ENCODE measurements at places on chromosomes 5 and 9.

GRCh38 chr5:24112420-24112819, 532.4 kb downstream of the CDH10 start:
- DNase-seq = no peak

GRCh38 chr5:89011778-89012711, 129.1 kb upstream of the MEF2C start:
- DNase-seq = no peak

- DNase-seq = no peak
Observed at GRCh38 chr9:38125889-38126288, 56.9 kb upstream of the SHB start.

GRCh38 chr9:122370869-122371755, at the start of gene PTGS1:
PTGS1 (plus strand) TSS chr9:122371024; CDS start chr9:122371085, 61 bp downstream.
- DNase-seq = peak; percentile 61

- DNase-seq = no peak
Observed at GRCh38 chr5:74673011-74673790, 11.8 kb upstream of the HEXB start.

- DNase-seq = no peak
Observed at GRCh38 chr5:40909264-40909663, at the start of gene C7. C7 (plus strand) TSS chr5:40909497; CDS start chr5:40909611, 114 bp downstream.

- no peak for DNase-seq
Observed at GRCh38 chr5:111194925-111195324, 29.3 kb upstream of the CAMK4 start.

GRCh38 chr9:136239135-136239982, 6.3 kb downstream of the QSOX2 start:
- DNase-seq = no peak

- DNase-seq = no peak
Observed at GRCh38 chr9:2241461-2241835, 226.3 kb downstream of the SMARCA2 start.

DNA sequence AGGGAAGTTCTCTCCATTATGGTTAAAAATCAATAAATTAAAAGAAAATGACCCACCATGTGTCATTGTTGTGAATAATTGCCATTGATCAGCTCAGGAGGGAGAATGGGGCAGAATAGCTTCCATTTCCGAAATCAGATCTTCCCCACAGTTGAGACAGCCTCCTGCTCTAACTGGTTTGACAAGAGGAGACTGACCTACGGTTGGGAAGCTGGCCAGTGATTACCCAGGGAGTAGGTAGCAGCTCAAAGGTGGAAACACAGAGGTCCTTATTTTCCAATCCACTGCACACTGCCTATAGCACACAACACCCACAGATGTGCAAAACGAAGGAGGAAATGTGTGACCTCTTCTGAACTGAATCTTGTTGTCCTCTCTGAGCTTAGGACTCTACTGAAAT, 69.0 kb upstream of the DAPK1 start:
- DNase-seq = no peak

DNA sequence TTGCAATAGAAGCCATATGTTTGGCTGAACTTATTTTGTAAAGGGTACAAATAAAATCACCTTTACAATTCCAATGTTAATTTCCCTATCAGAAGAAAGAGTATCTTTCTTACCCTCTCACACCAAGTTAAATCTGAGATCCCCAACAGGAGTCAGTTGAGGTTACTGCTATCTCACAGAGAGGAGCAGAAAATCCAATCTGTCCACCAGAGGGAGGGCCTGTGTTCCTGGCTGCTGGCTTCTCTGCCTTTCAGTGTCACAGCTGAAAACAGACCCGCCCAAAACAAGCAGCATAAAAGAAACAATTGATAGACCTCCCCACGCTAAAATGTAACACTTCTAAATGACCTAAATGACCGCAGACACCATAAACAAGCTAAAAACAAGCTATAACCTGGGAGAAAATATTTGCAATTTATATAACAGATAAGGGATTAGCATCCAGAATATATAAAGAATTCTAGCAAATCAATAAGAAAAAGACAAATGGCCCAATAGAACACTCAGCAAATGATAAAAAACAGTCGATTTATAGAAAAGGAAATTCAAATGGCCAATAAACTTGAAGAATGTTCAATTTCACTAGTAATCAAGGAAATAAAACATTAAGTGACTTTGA, 24.5 kb upstream of the MVB12B start:
- DNase-seq = peak; percentile 64

DNA sequence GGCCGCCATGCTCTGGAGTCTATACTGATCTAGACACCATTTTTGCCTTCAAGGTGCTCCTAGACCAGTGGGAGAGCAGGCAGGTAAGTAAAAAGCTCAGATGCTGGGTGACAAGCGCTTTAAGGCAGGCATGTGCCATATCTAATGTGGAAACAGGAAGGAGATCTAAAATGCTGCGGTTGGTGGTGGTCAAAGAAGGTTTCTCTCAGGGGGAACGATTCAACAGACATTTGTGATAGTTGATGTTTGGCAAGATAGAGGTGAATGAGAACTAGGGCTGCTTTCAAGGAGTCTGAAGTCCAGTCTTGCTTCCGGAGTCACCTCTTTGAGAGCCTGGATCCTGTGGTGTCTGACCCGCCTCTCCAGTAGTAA, 146.2 kb upstream of the KLF4 start:
- DNase-seq = no peak

GRCh38 chr9:437574-438001, 222.9 kb downstream of the DOCK8 start:
- no peak for DNase-seq

- peak; percentile 76 for DNase-seq
Observed at GRCh38 chr9:125409217-125409636, 147.6 kb downstream of the GAPVD1 start.

GRCh38 chr9:101029315-101030085, 973 bp downstream of the PLPPR1 start:
- no peak for DNase-seq

DNA sequence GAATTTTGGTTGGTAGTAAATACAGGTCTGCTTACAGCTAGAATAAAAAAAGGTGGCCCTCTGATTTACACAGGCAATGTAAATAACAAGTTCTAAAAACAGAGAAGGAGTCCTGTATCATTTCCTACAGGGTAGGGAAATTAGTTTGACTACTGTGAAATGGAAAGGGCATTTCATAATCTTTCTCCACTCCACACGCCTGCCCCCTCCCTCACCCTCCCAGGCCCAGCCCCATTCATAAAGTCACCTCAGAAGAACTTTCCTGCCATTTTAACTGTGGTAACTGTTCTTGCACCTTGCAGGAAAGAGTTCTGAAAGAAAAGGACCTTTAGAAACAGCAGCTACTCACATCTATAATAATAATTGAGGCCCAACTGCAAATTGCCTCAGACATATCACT, 69.7 kb downstream of the MEF2C start:
- DNase-seq = no peak

GRCh38 chr9:106745457-106745856, 117.5 kb upstream of the ZNF462 start:
- DNase-seq = no peak

- DNase-seq = no peak
Observed at GRCh38 chr9:114231719-114232449, 76.5 kb downstream of the COL27A1 start.

- peak; percentile 15 for DNase-seq
Observed at GRCh38 chr5:76473661-76474060, 70.6 kb downstream of the IQGAP2 start.

- no peak for DNase-seq
Observed at GRCh38 chr9:125460346-125460745, 198.7 kb downstream of the GAPVD1 start.

DNA sequence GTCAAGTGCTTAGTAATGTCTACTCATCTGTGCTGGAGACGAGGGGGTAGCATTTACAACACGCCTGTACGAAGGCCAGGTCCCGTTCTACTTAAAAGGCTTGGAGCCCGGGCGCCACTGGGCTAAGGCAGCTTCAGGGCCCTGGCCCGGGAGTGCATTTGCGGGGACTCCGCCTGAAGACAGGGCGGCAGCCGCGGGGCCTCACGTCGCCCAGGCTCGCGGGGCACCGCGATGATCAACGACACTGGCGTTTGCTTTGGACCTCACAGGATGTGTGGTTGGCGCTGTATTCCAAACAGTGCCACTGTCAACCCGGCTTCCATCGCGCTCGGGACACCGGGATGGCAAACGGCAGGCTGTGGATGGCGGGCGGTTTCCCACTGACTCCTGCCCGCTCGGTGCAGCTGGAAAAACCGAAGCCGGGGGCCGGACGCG, 1.1 kb upstream of the TENT4A start:
- DNase-seq = no peak

- no peak for DNase-seq
Observed at GRCh38 chr9:90070931-90071660, 466.3 kb downstream of the GADD45G start.

DNA sequence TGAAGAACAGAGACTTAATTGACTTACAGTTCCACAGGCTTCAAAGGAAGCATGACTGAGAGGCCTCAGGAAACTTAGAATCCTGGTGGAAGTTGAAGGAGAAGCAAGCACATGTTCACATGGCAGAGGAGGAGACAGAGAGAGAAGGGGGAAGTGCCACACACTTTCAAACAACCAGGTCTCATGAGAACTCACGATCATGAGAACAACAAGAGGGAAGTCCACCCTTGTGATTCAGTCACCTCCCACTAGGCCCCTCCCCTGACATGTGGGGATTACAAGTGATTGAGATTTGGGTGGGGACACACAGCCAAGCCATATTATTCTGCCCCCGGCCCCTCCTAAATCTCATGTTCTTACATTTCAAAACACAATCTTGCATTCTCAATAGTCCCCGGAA, 19.5 kb downstream of the NR3C1 start:
- no peak for DNase-seq

DNA sequence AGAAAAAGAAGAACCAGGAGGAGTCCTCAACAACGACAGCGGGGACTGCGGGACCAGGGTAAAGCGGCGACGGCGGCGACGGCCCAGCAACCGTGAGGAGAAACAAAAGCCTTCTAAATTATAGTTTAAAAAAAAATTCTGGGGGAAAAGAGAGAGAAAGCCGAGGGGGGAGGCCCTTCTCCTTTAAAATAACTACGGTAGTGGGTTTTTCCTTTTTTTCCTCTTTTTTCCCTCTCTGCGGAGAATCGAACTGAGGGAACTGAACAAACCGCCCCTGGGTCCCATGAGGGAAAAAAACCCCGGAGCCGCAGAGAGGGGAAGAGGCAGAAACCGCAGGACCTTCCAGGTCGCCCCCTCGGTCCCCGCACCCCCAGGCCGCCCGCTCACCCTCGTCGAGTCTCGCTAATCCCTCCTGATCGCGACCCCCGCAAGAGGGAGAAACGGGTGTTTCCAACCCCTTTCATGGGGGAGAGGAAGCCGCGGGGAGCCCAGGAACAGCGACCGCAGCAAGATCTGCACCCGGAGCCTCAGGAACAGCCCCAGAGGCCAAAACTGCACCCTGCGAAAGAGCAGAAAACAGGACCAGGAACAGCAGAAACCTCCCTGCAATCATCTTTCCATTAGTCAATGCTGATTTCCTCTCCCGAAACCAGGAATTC, 453 bp downstream of the CPEB4 start:
- DNase-seq = no peak

- DNase-seq = peak; percentile 50
Observed at GRCh38 chr9:85522459-85523092, 219.2 kb downstream of the AGTPBP1 start.

DNA sequence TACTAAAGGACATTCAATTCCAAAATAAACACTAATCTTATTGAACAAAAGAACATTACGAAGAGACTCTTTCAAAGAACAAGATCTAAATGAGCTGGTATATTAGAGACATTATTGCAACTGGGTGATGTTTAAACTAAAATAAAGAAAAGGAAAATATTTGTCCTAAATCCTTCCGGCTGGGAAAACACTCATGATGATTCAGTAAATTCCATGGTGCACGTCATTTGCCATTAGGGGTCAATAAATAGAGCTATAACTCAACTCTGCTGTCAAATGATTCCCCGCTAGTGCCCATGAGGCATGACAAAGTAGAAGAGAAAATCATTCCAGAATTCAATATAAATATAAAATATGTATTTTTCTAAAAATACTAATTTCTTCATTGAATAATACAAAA, 565.5 kb upstream of the TUSC1 start:
- DNase-seq = no peak

- DNase-seq = no peak
Observed at GRCh38 chr5:56405116-56405908, 172.2 kb upstream of the ANKRD55 start.

GRCh38 chr5:80208381-80208780, 47.5 kb downstream of the SERINC5 start:
- DNase-seq = no peak

- no peak for DNase-seq
Observed at GRCh38 chr5:148922606-148923005, 96.2 kb downstream of the ADRB2 start.

GRCh38 chr5:100668511-100668910, 133.3 kb downstream of the FAM174A start:
- DNase-seq = no peak

GRCh38 chr9:134945509-134946275, 28.0 kb upstream of the FCN1 start:
- DNase-seq = no peak

DNA sequence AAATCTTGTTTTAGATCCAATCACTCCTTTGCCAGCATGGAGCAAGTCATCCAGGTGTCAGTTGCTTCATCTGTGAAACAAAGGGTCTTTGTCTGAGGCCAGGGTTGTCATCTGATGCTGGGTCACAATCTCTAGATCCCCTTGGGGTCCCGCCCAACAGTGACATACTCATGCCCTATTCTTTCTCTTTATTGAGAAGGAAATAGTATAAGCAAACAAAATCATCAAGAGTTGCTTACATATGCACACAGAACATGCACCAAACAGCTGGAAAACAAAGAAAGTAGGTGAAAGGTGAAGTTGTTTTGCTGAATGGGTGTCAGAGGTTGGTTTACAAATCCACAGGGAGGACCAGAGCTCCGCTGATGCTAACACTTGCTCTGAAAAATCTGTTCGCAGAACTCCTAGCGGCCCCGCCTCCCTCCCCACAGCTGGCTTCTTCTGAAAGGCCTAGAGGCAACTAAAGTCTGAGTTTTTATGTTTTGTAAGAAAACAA, 106.1 kb upstream of the SLC44A1 start:
- no peak for DNase-seq

DNA sequence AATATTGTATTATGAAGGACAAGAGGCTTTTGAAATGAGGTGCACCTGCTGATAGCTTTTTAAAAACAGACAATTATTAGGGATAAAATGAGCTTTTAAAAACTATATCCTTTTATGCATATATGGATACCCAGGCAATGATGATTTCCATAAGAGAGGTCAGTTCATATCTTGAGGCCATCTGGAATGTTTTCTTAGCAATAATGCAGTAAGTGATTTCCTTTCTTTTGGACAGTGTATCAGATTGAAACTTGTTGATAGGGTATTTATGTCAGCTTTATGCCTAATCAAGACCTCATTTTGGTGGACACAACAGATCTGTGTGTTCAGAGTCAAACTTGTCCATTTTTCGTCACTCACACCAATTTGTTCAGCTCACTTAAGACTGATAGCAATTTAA, 413.5 kb upstream of the WWC1 start:
- no peak for DNase-seq

DNA sequence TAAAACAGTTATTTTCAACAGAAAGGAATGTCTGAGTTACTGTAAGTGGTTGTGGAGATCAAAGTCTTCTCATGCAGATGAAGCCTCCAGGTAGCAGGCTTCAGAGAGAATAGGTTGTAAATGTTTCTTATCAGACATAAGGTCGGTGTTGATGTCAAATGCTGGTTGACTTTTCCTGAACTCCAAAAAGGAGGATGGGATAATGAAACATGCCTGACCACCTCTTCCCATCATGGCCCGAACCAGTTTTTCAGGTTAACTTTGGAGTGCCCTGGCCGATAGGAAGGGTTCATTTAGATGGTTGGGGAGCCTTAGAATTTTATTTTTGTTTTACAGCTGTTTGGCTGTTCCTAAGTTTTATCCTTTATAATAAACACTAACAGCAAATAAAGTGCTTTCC, 478.4 kb downstream of the ACTL7B start:
- no peak for DNase-seq

Data from GM13977 (cell line).